KG1 (cell line): ENCODE measurements at places on chromosomes 2 and 18.

DNA sequence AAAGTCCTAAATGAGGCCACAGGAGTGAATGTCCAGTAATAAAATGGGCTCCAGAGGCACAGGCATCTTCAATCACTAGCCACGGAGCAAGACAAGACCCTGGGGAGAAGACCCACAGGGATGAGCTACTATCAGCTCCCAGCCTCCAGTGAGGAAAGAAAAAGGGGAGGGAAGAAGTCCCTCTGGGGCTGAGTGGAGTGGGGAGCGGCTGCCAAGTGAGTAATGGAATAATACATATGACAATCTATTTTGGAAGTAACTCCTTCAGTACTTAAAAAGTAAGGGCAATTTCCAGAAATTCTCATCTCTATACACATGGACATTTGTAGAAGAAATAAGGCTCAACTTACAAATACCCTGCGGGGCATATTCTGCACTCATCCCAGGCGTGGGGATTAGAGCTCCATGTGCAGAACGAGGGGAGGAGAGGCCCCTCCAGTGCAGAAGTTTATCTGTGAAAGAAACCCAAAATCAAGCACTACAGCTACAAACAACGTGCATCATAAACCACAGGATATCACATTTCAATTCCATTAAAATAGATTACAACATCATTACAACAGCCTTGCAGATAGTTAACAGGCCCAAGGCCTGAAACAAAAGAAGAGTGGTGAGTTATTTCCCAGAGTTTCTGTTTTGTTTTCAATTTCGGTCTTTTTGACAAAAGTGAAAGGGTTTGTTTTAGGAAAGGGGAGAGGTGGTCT lies 84.9 kb downstream of the BCL11A start:
- no peak for DNase-seq

- no peak for DNase-seq
Measured at GRCh38 chr18:72991379-72991778, 123.6 kb upstream of the NETO1 start.

GRCh38 chr2:121211251-121211650 lies 73.8 kb downstream of the TFCP2L1 start:
- DNase-seq: no peak

- DNase-seq: peak; percentile 10
Measured at GRCh38 chr2:181281206-181281832, 175.9 kb upstream of the ITGA4 start.

DNA sequence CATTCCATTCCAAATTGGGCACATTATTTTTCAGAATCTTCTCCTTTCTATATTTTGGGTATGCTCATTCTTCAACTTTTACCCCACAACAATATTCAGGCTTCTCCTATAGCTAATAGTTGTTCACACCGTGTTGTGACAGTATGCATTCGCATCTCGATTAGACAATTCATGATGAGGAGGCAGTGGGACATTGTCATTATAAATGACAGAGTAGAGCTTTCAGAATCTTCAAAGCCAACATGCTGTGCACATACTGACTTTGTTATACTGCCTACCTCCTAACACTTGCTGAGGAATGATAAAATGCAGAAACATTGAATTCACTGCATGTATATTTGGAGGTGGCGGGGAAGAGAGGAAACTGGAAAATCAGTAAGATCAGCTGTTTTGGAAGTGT lies 714.2 kb downstream of the SUCLG1 start:
- DNase-seq: no peak

- DNase-seq: no peak
Measured at GRCh38 chr2:233436691-233437438, 82.6 kb downstream of the DGKD start.

- DNase-seq: no peak
Measured at GRCh38 chr2:60337142-60337497, 216.3 kb downstream of the BCL11A start.

- no peak for DNase-seq
Measured at GRCh38 chr18:11909591-11910026, 1.5 kb upstream of the MPPE1 start.

- DNase-seq: no peak
Measured at GRCh38 chr18:48668466-48669179, 129.8 kb downstream of the CTIF start.

DNA sequence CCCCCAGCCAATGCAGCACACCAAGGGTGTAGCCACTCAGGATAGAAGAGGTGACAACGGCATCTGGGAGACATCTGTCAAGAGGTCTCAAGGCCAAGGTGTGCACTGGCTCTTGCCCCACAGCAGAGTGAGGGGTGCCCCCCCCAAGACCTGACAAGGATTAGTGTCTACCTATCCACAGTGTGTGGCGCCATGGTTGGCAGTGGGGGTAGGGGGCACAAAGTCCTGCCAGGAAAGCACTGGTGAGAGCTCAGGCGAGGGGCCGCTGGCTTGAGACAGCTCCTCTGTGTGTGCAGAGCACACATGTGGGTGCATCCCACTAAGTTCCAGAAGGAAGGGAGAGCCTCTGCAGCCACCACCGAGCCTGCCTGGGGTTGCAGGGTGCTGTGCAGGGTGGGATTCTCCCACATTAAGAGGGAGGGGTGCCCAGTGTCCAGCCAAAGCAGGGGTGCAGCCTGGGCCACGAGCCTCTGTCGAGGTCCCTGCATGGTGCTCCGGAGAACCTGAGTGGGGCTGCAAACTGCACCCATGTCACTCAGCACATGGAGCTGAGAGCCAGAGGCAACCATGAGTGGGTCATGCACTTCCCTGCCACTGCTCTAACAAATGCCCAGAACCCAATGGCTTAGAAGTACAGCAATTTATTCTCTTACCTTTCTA lies 311.2 kb upstream of the HDAC4 start:
- DNase-seq: no peak

DNA sequence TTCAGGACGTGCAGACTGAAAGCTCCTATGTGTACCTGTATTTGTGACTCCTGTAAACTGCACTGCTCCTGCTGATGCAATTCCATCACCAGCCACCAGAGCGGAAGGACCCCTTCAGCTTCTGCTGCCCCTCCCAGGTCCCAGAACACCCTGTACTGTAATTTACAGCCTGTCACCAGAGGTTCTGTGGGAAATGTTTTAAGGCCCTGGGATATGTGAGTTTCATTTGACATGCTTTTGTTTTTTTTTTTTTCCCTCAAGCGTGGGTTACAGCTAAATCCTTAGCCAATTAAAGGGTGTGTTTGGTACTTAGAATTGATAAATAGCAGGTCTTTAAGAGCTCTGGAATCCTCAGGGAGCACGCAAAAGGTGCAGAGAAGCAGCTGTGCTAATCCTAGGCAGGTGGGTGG lies 79.4 kb downstream of the KCTD1 start:
- no peak for DNase-seq
